NCI-H2081 treated with DMSO at 0.1 percent for 48 hours (cell line): ENCODE measurements at places on chromosomes 7 and 10.

- DNase-seq, result no peak
Measured at GRCh38 chr7:68422281-68422680, 1176.0 kb upstream of the AUTS2 start.

DNA sequence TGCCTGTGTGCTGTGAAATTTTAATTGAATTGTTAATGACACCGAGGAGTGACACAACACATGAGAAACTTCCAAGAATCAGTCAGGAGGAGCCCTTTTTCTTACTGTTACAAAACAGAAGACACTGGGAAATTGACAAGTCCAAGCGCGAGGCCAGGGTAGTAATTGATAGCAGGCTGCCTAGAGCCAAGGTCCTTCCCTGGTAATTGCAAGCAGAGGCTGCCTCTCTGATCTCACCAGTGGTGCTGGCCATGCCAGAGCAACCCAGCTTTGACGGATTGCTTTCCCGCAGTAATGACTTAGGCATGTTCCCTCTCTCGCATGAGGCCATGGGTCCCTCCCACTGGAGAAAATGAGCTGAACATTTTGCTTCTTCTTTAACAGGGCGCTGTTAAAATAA is 111.5 kb downstream of the LRMDA start:
- no peak for DNase-seq

DNA sequence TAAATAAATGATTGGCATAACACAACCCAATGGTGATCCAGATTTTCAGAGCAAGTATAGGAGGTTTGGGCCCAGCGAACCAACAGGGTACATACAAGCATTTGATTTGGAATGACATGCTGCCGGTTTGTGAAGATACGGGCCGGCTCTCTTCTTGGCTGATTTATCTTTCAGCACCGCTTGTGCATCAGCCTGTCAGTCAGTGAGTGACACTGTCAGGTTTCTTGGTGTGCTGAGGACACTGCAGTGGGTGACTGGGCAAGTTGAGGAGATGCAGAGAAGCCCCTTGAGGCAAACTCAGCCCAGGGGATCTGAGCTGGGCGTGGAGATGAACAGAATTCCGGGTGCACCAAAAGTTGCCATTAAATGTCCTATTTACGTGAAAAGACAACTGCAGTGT is 194.5 kb downstream of the SNX10 start:
- no peak for DNase-seq

DNA sequence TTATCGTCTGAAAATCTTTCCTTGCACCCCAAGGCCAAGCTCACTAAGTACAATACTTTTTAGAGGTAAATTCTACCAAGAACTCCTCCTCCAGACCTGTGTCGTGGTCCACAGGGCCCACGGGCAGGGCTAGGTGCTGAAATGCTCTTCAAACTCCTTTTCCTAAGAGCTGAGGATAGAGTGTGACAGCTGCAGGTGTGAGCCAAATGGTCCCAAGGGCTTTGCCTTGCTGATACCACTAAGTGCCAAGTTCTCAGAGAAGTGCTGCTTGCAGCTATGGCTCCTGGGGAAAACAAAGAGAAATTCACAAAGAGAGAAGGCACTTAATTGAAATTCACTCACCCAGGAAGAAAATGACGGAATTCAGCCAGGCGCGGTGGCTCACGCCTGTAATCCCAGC is 868.9 kb upstream of the AUTS2 start:
- DNase-seq, result no peak

- DNase-seq, result no peak
Measured at GRCh38 chr10:74542077-74542476, 284.3 kb upstream of the KAT6B start.

- no peak for DNase-seq
Measured at GRCh38 chr10:76126607-76127527, 695.4 kb downstream of the LRMDA start.

DNA sequence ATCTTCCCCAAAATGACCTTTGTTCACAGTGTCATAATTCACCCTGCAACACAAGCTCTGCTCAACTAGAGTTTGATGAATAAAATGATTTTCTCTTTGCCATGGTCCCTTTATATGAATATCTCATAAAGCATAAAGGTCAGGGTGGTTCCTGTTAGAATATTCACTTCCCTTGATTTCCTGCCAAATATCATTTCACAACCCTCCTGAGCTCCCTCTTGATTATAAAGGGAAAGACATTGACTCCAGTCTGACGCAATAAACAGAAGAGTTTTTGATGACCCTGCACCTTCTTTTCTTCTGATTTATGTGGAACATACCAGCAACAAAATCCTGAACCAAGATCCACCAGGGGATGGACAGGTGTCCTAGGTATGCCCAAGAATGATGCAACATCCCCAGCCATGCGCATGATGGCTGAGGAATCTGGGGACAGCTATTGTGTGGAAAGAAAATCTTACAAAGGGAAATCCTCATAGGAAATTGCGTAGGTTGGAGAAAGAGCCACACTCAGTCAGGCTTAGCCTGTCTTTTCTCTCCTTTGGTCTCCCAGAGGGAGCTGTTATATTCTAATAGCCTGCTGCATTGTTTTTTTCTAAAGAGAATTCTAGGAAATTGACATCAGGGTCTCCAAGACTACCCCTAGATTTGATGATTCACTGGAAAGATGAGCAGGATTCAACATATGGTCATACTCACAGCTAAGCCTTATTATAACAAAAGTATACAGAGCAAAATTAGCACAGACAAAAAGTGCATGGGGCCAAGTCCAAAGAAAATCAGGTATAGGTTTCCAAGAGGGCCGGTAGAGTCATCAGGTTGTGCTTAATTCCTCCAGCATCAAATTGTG is 18.8 kb downstream of the IFIT3 start:
- no peak for DNase-seq

DNA sequence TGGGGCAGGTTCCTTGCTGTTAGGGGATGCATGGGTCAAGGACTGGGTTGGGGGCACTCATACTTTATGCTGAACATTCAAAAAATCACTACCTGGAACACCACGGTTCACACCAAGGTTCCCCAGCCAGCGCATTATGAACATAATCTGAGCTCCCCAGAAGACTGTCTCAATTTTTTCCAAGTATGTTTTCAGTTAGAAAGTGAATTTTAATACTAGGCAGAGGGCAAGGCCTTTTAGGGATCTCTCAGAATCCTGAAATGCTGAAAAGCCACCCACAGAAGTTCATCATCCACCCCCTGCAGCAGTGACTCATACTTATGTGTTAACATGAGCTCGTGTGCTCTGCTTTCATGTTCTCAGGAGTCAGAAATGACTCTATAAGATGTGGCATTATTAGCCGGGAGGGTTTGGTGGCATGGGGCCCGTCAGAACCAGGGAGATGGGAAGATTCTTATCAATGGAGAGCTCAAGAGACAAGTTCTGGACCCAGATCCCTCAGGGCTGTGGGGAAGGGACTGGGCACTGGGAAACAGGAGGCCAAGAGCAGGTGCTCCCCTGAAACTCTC is 185.2 kb upstream of the ITGB1 start:
- DNase-seq, result no peak
